Glomerular endothelial cell (primary cell): ENCODE measurements at places on chromosomes 3 and 15.

- DNase-seq, result no peak
Measured at GRCh38 chr3:129992781-129993180, 18.3 kb downstream of the TRH start.

DNA sequence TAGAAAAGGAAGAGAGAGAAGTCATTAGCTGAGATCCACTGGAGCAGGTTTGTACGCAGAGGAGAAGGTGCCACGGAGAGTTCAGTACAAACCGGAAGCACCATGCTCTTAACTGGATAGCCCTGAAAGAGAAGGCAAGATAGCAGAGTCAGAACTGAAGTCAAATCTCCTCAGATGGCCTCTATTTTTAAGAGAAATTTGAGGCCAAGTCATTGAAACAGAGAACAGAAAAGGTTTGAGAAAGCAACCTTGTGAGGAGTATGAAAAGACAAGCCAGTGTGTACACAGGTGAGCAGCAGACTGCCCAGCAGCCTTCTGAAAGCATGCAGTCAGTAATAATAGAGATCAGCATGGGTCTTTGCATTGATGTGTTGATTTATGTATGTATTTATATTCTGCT lies 66.1 kb upstream of the SPRED1 start:
- DNase-seq, result no peak

DNA sequence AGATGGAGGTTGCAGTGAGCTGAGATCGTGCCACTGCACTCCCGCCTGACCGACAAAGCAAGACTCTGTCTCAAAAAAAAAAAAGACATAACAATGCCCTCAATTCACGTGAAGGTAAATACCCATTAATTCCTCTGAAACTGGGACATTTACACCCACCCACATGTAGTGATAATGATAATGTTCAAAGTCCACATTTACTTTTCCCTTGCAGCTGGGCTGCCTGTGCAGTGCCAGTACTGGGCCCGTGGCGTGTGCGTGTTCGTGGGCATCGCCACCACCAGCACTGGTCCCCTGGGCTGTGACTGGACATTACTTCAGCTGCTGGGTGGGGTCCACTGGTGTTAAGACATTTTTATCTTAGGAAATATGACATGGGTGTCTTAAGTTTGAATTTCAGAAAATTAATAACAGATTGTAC lies 123.6 kb downstream of the SLC25A26 start:
- no peak for DNase-seq

- DNase-seq, result no peak
Measured at GRCh38 chr3:182261041-182261440, 532.3 kb upstream of the ATP11B start.

DNA sequence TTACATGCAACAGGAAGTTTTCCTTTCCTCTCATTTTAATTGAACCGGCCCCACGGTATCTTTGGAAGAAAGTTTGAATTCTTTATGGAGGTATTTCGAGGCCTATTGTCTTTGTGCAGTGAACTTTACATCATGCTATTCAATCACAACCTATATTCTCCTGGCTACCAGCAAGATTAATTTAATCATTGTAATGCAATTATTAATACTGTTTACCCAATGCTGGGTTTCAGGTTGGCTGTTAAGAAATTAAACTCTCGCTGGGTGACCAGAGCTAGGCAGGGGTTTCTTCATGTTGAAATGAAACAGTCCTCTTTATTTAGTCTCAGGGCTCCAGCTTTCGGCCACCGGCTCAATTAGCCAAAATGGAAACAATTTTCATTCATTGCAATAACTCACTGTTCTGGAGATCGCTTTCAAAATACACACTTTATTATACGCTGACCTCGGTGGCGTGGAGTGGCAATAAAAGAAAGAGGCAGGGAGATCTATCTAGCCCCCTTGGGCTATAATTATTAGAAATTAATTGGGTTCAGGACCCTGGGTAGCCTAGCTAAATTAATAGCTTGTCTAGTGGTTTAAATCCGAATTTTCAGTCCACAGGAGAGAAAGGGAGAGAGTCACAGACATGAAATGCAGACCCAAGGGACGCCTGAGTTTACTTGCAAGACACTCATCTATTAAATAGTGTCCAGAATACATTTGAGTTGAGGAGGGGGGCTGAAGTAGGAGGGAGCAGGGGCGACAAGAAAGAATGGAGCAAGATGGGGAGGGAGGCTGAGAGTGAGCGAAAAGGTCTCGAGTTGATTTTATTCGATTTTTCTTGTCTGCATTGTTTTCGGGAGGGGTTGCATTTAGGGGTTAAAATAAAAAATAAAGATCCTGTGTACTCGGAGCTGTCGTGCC lies 3.9 kb upstream of the MECOM start:
- no peak for DNase-seq

DNA sequence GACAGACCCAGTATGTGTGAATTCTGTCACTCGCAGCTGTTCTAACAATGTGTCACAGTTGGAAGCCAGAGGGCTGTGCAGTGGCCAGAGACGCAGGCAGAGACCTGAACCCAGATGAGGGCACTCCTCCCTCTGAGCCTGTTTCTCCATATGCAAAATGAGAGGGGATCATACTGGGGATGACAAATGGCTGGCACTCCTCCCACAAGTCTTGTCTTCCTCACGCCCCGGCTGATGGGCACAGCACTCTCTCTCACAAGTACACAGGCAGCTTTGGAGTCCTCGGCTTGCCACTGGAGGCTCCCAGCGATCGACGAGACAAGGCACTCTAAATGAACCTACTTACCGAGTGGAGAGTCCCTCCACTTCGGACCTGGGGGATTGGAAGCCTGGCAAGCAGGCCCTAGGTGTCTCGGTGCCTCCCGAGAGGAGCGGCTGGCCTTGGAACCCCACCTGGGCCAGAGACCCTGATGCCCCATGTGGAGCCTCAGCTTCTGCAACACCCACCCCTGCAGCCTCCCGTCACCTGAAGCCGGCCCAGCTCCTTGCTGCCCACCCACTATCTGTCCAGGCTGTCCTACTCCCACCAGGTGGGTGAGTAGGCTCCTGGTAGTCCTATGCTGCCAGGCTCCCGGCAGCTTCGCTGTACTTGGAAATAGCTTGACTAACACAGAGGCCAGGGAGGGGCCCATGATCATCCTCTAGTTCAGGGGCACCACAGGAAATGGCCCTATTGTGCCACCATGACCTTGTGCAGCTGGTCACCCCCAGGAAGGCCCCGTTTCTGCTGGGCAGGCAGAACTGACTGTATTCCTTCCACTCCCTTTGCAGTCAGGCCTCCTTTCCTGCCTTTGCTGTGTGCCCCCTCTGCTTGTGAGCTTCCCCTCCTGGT lies 65.0 kb upstream of the IQSEC1 start:
- no peak for DNase-seq

GRCh38 chr15:99441444-99441800 lies 124.4 kb upstream of the MEF2A start:
- no peak for DNase-seq

DNA sequence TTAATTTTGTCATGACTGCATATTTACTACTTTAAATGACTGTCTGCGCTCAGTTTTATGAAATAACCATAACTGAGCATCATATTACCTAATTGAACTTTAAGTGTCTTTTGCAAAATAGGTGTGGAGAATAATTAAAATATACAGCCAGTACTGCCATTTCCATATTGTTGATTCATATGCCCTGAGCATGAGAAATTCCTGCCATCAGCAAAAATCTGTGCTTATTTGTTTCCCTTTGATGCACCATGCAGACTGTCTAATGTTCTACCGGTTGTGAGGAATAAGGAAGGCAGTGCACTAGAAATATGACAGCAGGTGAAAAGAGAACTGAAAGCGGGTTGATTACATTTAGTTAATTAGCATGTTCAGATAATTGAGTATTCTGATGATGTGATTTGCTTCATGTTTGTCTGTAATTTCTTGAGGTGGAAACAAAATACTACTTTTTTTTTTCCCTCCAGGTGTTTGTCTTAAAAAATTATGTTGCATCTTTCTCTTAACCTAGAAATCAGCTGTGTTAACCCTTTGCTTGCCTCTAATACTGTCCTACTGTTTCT lies 229.4 kb upstream of the AZI2 start:
- no peak for DNase-seq

GRCh38 chr3:77795013-77795412 lies 755.1 kb downstream of the ROBO2 start:
- no peak for DNase-seq

DNA sequence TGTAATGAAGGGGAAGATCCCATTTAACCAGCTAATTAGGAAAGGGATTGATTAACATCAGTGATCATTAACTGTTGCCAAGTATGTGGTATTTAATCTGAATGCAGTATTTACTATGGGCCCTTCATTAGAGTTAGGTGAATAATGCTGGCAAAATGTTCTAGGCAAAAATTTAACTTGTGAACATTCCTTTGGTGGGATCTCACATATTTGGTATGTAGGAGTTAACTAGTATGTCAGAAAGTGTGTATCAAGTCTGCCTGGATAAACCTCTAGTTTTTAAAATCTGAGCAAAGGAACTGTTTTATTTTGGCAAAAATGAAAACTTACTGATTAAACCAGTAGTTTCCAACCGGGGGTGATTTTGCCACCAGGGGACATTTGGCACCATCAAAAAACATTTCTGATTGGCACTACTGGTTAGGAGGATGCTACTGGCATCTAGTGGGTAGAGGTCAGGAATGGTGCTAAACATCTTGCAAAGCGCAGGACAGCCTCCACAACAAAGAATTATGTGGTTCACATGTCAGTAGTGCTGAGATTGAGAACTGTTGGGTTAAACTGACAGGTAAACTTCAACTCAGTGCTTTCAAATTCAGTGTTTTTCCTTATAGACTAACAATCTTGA lies 22.5 kb downstream of the LRTM1 start:
- no peak for DNase-seq

DNA sequence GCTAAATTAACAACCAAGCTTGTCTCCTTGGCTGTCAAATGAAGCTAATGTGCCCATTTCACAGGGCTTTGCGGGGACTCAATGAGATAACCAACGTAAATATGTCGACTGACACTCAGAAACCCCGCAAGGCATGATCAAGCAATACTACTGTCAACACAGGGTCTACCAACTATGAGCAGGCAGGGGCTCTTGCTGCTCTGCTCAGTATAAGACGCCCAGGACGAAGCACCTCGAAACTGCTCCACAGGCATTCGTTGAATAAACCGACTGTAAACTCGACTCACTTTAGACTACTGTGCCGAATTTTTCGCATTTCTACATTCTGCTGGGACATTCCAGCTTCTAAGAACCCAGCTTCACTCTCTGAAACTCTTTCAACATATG lies 55.0 kb downstream of the FEZF2 start:
- no peak for DNase-seq

DNA sequence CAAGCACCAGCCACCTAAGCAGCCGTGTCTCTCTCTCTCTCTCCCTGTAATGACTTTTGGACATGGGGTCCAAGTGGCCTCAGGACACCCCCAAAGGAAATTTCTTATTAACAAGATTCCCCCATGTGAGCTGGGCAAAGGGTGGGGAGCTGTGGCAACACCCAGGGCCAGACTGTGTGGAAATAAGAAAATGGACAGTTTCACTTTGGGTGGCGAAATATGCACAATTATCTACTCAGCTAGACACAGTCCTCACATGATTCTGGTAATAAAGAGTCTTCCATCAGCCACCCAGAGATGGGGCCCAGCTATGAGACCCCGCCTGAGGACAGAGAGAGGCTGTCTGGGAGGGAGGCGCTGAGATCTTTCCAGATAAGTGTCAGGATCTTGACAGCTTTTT lies 96.8 kb upstream of the TPM1 start:
- no peak for DNase-seq

- no peak for DNase-seq
Measured at GRCh38 chr15:91517491-91518200, 335.9 kb upstream of the SLCO3A1 start.

GRCh38 chr3:24184528-24185176 lies 239.6 kb downstream of the NR1D2 start:
- no peak for DNase-seq

DNA sequence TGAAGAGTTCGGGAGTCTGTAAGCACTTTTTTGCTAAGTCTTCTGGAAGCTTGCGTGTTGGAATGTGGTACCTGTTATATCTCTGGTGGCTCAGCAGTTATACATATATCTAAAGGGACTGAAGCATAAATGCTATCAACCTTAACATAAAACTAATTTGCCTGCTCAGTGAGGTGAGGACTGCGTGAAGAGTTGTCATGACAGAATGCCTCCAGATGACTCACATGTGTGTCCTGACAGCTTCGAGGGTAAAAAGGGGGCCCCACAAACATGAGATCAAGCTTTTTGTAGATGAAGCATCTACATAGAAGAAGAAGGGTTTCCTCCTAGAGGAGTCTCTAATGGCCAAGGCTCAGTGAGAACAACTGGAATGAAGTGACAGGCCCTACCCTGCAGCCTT lies 88.8 kb upstream of the C3orf80 start:
- DNase-seq, result no peak

- DNase-seq, result no peak
Measured at GRCh38 chr15:33587773-33588172, 277.0 kb downstream of the RYR3 start.

GRCh38 chr3:17187589-17188184 lies 302.9 kb downstream of the PLCL2 start:
- no peak for DNase-seq

GRCh38 chr15:55740359-55740878 lies 2.5 kb downstream of the PRTG start:
- DNase-seq, result no peak

DNA sequence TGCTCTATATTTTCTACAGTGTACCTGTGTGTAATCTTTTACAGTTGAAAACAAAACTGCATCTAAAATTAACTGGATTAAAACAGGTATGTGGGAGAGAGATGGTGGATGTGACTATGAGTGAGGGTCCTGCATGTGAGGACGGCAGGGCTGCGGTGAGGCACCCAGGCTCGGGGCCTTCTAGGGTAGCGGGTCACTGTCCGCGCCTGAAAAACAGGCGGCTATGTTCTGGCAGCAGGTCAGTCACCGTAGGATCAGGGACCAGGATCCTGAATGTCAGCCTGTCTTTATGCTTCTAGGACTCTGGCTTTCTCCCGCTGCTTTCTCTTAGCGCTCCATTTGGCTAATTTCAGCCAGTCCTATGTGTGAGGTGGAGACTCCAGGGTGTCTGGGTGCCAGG lies 12.6 kb downstream of the TMEM40 start:
- DNase-seq, result no peak

DNA sequence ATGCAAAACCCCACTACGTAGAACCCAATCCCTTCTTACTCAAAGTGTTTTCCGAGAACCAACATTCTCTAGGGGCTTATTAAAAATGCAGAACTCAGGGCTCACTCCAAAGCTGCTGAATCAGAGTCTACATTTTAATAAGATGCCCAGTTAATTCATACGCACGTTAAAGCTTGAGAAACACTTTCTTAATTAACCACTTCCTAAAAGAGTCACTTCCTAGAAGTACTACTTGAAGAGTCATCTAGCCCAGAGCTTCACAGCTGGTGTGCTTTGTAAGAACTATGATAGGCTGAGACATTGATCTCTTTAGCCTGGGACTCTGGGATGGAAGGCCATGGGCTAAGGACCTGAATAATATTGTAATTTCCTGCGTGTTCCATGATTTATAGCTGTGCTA lies 9.0 kb downstream of the COL6A5 start:
- no peak for DNase-seq

- no peak for DNase-seq
Measured at GRCh38 chr3:115212615-115213014, 65.5 kb upstream of the ZBTB20 start.

DNA sequence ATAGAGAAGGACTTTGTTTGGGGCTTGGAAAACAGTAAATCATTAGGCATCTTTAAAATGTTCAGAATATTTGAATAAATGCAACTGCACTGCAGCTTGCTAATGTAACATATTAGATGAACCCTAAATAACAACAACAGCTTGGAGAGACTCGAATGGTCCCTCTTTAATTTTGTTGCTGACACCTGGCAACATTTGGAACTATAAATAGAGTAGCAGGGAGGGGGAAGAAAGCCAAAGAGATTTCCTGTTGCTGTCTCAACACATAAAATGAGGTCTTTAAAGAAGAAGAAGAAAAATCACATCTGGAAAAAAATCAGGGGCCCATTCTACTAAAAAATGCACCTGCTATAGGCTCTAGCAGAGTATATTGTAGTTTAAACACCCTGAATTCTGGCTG lies 49.9 kb upstream of the DPPA4 start:
- no peak for DNase-seq
